ENCODE measurements at places on chromosomes 4 and X.

DNA sequence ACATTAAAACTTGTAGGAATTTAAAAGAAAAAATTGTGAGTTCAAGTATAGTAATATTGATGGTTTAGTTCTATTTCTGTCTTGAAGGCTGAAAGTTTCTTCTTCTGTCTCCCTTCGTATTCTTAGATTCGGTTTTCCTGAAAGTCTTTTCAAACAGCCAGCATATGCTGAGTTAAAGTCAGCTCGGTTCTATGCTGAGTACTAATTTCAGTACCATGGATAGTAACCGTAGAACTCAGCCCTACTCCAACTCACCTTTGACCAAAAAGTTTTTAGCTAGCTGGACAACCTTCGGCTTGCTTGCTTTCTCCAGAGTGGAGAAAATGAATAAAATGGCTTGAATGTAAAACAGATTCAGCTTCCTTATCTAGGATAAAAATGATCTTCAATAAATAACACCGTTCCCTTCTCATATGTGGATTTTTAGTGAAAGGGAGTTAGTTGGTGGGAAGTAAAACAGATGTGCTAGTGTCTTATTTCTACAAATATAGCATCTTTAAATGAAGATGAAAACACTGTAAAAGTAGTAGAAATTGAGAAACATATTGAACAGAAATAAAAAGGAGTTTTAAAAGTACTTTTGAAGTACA is 5.2 kb downstream of the POU4F2 start:
- no peak overlapping the region for H3K27ac ChIP-seq
- no peak for DNase-seq
- H3K36me3 ChIP-seq = no peaks in the 10 kb centered on the region
- H3K4me3 ChIP-seq = no peak overlapping the region

DNA sequence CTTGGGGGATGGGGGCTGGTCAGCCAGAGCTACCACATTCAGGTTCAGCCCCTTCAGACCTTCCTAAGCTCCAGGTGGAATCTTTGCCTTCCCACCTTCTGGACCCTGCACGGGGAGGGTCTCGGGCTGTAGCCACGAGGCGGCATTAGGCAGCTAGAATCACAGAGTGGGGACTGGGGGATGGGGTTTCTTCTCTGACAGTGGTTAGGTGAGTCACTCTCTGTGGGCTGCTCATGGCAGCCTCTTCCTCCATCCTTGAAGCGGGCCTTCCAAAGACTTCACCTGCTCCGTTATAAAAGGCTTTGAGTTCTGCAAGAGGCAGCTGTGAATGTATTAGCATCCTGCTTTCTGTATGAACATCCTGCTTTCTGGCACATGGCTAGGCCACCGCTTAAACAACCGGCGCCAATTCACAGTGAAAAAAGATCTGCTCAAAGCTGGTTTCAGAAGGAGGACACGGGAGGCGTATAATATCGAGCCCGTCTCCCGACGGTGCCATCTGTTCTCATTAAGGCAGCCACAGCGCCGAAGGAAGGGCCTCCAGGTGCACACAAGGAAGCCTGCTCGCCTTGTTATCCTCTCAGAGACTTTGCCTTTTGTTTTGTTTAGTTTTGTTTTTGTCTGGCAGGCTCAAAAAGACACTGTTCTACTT is 74.3 kb upstream of the IGFBP7 start:
- H3K4me1 ChIP-seq = no peaks in the 10 kb centered on the region
- no peaks in the 10 kb centered on the region for H3K36me3 ChIP-seq
- no peak overlapping the region for H3K4me3 ChIP-seq
- no peak for DNase-seq
- H3K27ac ChIP-seq = no peak overlapping the region

- no peaks in the 10 kb centered on the region for H3K36me3 ChIP-seq
- H3K4me3 ChIP-seq = no peak overlapping the region
- H3K27me3 ChIP-seq = no peaks in the 10 kb centered on the region
- no peak for DNase-seq
Observed at GRCh38 chr4:173415885-173416653, 17.2 kb upstream of the SCRG1 start.

- no peaks in the 10 kb centered on the region for H3K36me3 ChIP-seq
- no peak overlapping the region for H3K27ac ChIP-seq
- no peak overlapping the region for H3K4me3 ChIP-seq
- H3K4me1 ChIP-seq = peaks cover 3% of the 10 kb centered on the region
Observed at GRCh38 chrX:100381619-100382018, 28.5 kb downstream of the PCDH19 start.

GRCh38 chrX:56764153-56764974 is 35.3 kb downstream of the NBDY start:
- no peaks in the 10 kb centered on the region for H3K27me3 ChIP-seq
- peak; percentile 84 for DNase-seq
- no peaks in the 10 kb centered on the region for H3K36me3 ChIP-seq
- peaks cover 4% of the 10 kb centered on the region for H3K4me1 ChIP-seq

- no peak for DNase-seq
- H3K4me3 ChIP-seq = no peak overlapping the region
- H3K27me3 ChIP-seq = no peaks in the 10 kb centered on the region
- no peak overlapping the region for H3K27ac ChIP-seq
Observed at GRCh38 chr4:73417973-73418372, 13.9 kb downstream of the ALB start.

DNA sequence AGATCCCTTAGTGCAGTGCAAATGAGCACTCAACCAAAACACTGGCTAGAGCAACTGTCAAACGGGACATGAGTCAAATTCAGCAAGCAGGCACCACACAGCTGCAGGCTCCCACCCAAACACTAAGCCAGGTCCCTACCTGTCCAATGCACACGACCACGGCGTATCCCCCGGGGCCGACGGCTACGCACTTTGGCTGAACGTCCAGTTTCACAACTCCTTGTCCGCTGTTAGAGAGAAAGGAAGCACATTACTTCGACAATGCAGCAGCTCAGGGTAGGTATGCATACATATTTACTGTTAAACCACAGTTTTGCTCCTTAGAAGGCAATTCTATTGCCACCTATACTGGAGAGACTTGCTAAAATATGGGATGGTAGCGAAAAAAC is 35.4 kb downstream of the WDR1 start:
- no peak overlapping the region for H3K4me3 ChIP-seq
- no peak overlapping the region for H3K27ac ChIP-seq
- peak; percentile 9 for DNase-seq
- H3K4me1 ChIP-seq = no peaks in the 10 kb centered on the region
- H3K36me3 ChIP-seq = no peaks in the 10 kb centered on the region

DNA sequence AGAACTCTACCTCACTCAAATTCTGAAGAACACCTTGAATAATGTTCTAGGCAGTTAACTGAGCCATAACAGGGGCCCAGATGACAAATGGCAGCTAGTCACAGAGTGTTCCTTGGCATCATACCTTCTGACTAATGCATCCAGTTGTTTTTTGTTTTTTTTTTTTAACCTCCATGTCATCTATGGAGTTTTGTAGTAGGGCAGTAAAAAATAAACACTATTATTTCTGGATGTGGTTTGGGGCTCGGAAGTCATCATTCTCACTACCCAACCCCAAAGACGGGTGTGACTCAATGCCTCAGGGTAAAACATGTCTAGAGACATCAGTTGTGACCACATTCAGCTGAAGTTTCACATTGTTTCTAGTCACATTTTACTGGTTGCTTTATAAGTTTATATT is 31.2 kb upstream of the MCF2 start:
- H3K4me1 ChIP-seq = no peaks in the 10 kb centered on the region
- H3K27me3 ChIP-seq = no peaks in the 10 kb centered on the region
- H3K4me3 ChIP-seq = no peak overlapping the region
- no peaks in the 10 kb centered on the region for H3K36me3 ChIP-seq
- no peak overlapping the region for H3K27ac ChIP-seq

DNA sequence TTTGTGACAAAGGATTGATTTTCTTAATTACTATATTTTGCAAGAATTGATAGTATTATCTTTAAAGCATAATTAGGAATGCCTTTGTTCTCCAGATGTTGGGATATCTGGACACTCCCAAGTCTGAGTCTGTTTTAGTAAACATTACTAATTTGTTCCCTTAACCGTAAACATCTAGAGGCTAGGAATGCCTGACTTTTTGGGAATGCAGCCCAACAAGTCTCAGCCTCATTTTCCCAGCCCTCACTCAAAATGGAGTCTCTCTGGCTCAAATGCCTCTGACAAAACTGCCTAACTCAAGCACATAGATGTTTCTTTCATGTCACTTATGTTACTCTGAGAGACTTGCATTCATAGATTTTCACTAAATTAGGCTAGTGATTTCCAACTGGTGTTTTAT is 297.0 kb upstream of the CLNK start:
- no peak for DNase-seq
- no peaks in the 10 kb centered on the region for H3K36me3 ChIP-seq
- no peak overlapping the region for H3K27ac ChIP-seq
- no peak overlapping the region for H3K4me3 ChIP-seq
- H3K4me1 ChIP-seq = peaks cover 2% of the 10 kb centered on the region
- H3K27me3 ChIP-seq = no peaks in the 10 kb centered on the region

- no peaks in the 10 kb centered on the region for H3K36me3 ChIP-seq
- H3K4me3 ChIP-seq = peak overlapping the region; percentile 48
- H3K27ac ChIP-seq = peak overlapping the region; percentile 68
- DNase-seq = no peak
- peaks cover 9% of the 10 kb centered on the region for H3K4me1 ChIP-seq
- H3K27me3 ChIP-seq = no peaks in the 10 kb centered on the region
Observed at GRCh38 chrX:63754136-63754859, 30.7 kb downstream of the ARHGEF9 start.

- H3K27ac ChIP-seq = no peak overlapping the region
- H3K4me3 ChIP-seq = no peak overlapping the region
- H3K27me3 ChIP-seq = no peaks in the 10 kb centered on the region
- H3K36me3 ChIP-seq = no peaks in the 10 kb centered on the region
- no peak for DNase-seq
Observed at GRCh38 chr4:152359208-152360044, 176.5 kb downstream of the FBXW7 start.

DNA sequence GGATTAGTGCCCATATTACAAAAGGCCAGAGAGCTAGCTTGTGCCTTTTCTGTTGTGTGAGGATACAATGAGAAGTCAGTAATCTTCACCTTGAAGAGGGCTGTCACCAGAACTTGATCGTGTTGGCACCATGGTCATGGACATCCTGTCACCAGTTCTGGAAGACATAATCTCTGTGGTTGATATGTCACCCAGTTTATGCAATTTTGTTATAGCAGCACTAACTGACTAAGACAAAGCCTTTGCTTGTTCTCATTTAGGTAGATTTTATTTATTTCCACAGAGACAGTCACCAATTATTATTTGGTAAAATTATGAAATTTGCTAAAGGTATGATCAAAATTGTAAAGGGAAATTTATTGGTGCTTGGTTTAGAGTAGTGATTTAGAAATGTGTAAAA is 308.8 kb upstream of the CPXCR1 start:
- H3K4me1 ChIP-seq = no peaks in the 10 kb centered on the region
- H3K27me3 ChIP-seq = no peaks in the 10 kb centered on the region
- no peak for DNase-seq
